ENCODE measurements at places on chromosomes 3 and 15. TPM values are rescaled to one million over a fixed set of nuclear protein-coding genes. Genes with fewer than 3 reads are reported as not detected.

GRCh38 chr3:42805141-42805821 is 991 bp upstream of the HIGD1A start:
- peak; percentile 26 for DNase-seq

Gene CDAN1
- total RNA-seq, result 12.0 TPM

- no peak for DNase-seq
These were observed 21.0 kb upstream of the ATP2B2 start for GRCh38 chr3:10526366-10526765.

DNA sequence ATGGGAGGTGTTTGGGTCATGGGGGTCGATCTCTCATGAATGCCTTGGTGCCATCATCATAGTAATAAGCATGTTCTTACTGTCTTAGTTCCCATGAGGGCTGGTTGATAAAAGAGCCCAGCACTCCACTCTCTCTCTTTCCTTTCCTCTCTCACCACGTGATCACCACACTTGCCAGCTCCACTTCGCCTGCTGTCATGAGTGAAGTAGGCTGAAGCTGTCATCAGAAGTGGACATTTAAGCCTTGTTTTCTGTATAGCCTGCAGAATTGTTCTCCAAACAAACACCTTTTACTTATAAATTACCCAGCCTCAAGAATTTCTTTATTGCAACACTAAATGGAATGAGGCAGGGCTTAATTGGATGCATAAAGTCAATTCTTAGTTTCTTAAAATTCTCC is 6.1 kb downstream of the OR5H1 start:
- DNase-seq, result no peak

Gene LRRC3B
- total RNA-seq, result not detected

Gene TMEM212
- total RNA-seq, result not detected

GRCh38 chr3:77203851-77204250 is 164.0 kb downstream of the ROBO2 start:
- DNase-seq, result no peak

DNA sequence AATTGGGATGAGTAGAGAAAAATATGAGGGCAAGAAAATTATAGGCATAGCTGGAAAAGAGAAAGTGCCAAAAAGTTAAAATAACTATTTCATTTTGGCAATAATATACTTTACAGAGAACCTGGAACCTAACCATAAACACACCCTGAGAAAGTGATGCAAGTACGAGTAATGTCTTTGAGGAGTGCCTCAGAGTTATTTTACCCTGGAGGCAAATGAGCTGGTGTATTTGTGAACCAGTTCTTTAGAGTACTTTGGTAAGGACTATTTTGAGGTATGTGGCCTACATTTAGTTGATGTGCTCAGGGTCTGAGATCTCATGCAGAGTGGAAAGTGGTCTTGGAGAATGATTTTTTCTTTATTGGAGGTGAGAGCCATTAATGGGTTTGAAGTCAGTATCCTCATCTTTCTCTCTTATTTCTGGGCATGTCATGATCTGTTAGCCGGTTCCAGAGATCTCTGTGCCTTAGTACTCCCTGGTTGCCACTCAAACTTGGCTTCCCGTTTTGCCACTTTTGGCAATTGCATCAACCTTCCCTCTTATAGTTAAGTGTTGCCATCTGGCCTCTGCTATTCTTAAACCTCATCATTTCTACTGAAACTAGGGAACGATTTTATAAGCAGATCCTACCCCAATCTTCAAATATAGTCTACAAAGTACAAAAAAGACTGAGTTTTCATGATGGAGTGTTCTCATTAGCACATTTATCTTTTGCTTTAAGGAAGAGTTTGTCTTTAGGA is 145.7 kb downstream of the EPHA6 start:
- no peak for DNase-seq

Gene C3orf80
- total RNA-seq, result 0.48 TPM

DNA sequence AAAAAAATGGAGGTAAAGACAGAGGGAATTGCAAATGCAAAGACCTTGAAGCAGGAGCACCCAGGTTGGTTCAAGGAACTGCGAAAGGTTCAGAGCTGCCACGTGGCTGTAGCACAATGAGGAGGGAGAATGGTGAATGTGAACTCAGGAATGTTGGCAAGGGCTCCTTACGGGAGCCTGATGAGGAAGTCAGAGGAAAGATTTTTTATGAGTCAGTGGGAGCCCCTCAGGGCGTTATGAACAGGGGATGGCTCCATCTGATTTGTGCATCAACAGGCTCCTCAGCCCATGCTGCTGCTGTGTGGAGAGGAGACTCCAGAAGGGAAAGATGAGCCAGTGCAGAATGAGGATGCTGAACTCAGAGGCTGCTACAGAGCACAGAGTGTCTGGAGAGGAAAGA is 194.4 kb downstream of the ARRDC4 start:
- DNase-seq, result peak; percentile 100

- DNase-seq, result no peak
These were observed 751.7 kb downstream of the CADM2 start for GRCh38 chr3:85710490-85710889.

Gene SQOR
- 48.4 TPM for total RNA-seq

- DNase-seq, result peak; percentile 62
These were observed 44.7 kb downstream of the GTPBP8 start for GRCh38 chr3:113035387-113035982.

DNA sequence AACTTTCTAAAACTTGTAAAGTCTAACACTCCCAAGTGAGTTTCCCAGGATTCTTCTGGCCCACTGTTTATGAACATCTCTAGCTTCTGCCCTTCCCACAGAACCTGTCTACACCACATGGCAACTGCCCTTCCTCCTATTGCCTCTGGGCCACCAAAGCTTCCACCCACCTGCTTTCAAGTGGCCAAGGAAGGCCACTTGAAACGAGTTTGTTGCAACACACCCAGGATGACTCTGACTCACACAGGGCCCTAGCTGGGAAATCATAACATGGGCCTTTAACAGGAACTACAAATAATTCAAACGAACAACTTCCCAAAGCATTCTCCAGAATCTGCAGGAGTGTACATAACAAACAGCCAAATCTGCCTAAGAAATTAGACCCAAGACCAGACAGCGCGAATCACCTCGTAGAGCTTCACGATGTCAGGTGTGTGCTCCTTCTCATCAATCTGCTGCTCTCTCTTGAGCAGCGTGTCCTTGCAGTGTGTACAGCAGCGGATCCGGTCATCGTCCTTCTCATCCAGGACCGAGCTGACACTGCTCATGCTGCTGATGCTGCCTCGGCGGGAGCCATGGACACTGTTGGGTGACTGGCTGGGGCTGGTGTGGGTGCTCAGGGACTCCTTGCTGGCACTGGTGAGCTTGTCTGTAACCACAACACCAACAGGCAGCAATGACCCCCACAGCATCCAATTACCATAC is 16.8 kb downstream of the RBSN start:
- DNase-seq, result peak; percentile 18

DNA sequence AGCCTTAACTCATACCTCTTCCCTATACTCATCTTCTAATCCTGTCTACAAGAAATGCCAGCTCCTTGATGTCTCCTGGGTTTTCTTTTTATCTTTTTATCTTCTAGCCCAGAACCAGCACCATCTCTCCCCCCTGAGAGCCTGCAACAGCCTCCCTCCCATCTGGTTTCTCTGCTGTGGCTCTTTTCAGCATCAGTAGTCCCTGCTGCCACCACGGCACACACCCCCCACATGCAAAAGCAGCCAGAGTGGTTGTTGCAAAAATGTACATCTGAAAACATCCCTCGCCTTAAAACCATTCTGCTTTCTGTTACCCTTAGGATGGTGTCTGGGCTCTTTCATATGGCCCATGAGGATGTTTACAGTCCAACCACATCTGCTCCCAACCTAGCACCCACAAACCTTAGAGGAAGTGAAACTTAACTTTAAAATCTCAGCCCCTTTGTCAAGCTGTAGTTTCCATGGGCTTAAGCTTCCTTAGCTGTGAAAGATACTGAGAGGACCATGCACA is 775 bp downstream of the TTC21A start:
- no peak for DNase-seq

Gene ZMYND10
- 5.2 TPM for total RNA-seq

- peak; percentile 93 for DNase-seq
These were observed 86.4 kb downstream of the TIGIT start for GRCh38 chr3:114380233-114380651.

- no peak for DNase-seq
These were observed 64.0 kb downstream of the SYNM start for GRCh38 chr15:99168601-99169580.

- DNase-seq, result no peak
These were observed 138.4 kb upstream of the KCNMB2 start for GRCh38 chr3:178397836-178398235.

- DNase-seq, result no peak
These were observed 33.1 kb upstream of the FOXP1 start for GRCh38 chr3:71616571-71617021.

Gene INAFM2
- total RNA-seq, result 25.6 TPM

Gene GPR149
- not detected for total RNA-seq

GRCh38 chr3:123129092-123129491 is 62.3 kb downstream of the PDIA5 start:
- DNase-seq, result no peak

Gene A4GNT
- total RNA-seq, result not detected

Measured in RPMI7951 (cell line).